ENCODE measurements at places on chromosomes 4 and X. TPM values are rescaled to one million over a fixed set of nuclear protein-coding genes. Genes with fewer than 3 reads are reported as not detected.

STS gene
- 1.2 TPM for total RNA-seq

ZCCHC12 gene
- 0.16 TPM for total RNA-seq

TCEAL9 gene
- total RNA-seq = 10.4 TPM

PCYT1B gene
- 0.74 TPM for total RNA-seq

MYOZ2 gene
- total RNA-seq = not detected

- no peaks in the 10 kb centered on the region for H3K4me1 ChIP-seq
- H3K27ac ChIP-seq = no peak overlapping the region
- DNase-seq = no peak
- no peaks in the 10 kb centered on the region for H3K27me3 ChIP-seq
Observed at GRCh38 chrX:53155512-53156206, 61.7 kb downstream of the KANTR start.

DNA sequence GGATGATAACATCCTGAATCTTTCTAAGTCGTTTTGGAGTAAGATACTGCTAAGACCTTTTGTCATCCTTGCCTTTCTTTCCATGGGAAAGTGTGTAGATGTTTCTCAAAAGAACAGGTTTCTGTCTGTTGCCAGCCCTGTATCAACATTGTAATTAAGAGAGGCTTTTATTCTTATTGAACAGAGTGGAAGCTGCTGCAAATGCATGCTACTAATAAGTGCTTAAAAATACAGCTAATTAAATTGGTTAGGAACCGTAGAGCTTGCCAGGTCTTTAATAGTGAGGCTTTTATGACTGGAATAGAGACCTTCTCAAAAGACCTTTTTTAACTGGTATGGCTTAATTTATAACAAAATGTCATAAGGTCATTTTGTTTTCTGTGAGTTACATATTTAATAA is 34.4 kb downstream of the INTU start:
- DNase-seq = no peak
- no peak overlapping the region for H3K27ac ChIP-seq
- H3K27me3 ChIP-seq = no peaks in the 10 kb centered on the region
- no peak overlapping the region for H3K4me3 ChIP-seq

DNA sequence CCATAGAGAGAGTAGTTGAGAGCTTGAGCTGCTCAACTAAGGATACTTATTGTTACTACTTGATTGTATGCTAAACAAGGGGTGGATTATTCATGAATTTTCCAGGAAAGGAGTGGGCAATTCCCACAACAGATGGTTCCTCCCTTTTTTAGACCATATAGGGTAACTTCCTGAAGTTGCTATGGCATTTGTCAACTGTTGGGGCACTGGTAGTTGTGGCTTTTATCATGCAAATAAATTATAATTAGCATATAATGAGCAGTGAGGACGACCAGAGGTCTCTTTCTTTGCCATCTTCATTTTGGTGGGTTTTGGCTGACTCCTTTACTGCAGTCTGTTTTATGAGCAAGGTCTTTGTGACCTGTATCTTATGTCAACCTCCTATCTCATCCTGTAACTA is 1403.5 kb upstream of the PABPC4L start:
- DNase-seq = no peak
- no peak overlapping the region for H3K27ac ChIP-seq
- no peak overlapping the region for H3K4me3 ChIP-seq
- H3K27me3 ChIP-seq = no peaks in the 10 kb centered on the region
- H3K36me3 ChIP-seq = no peaks in the 10 kb centered on the region
- no peaks in the 10 kb centered on the region for H3K4me1 ChIP-seq

GRCh38 chr4:79920163-79920853 is 152.7 kb downstream of the ANTXR2 start:
- H3K4me3 ChIP-seq = no peak overlapping the region
- peaks cover 5% of the 10 kb centered on the region for H3K4me1 ChIP-seq
- no peak for DNase-seq
- H3K27ac ChIP-seq = no peak overlapping the region
- H3K36me3 ChIP-seq = no peaks in the 10 kb centered on the region

GRCh38 chr4:141711211-141711610 is 74.8 kb downstream of the IL15 start:
- no peaks in the 10 kb centered on the region for H3K4me1 ChIP-seq
- no peaks in the 10 kb centered on the region for H3K36me3 ChIP-seq
- H3K27ac ChIP-seq = no peak overlapping the region
- DNase-seq = no peak
- no peaks in the 10 kb centered on the region for H3K27me3 ChIP-seq

- H3K4me3 ChIP-seq = no peak overlapping the region
- H3K36me3 ChIP-seq = no peaks in the 10 kb centered on the region
- no peak for DNase-seq
- peaks cover 1% of the 10 kb centered on the region for H3K4me1 ChIP-seq
Observed at GRCh38 chr4:142463206-142463605, 382.9 kb downstream of the INPP4B start.

GRCh38 chr4:15898902-15899301 is 39.6 kb downstream of the FGFBP1 start:
- H3K4me1 ChIP-seq = peaks cover under 1% of the 10 kb centered on the region
- no peak for DNase-seq
- no peaks in the 10 kb centered on the region for H3K36me3 ChIP-seq
- no peak overlapping the region for H3K4me3 ChIP-seq
- H3K27me3 ChIP-seq = peaks cover 37% of the 10 kb centered on the region

DNA sequence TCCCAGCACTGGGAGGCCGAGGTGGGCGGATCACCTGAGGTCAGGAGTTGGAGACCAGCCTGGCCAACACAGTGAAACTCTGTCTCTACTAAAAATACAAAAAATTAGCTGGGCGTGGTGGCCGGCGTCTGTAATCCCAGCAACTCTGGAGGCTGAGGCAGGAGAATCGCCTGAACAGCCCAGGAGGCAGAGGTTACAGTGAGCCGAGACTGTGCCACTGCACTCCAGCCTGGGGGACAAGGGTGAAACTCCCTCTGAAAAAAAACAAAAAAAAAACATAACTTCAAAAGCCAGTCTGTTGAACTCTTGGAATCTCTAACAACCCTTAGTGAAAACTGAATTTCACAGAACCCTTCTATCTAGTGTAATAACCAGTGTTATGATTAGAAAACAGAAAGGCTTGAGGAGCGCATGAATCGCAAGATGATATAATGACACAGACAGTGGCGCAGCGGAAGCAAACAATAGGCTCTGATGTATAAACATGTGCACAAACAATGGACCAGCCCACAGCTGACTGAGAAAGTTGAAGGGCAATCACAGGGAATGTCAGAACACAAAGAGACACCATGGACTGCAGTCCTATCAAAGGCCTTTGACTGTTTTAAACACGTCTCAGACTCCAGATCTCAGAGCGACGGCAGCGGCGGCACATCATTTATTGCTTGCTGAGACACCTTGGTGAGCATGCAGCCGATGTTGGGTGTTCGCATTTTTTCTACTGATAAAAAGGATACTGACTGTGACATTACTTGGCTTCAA is 81.6 kb downstream of the NSUN7 start:
- no peak overlapping the region for H3K4me3 ChIP-seq
- DNase-seq = no peak
- no peaks in the 10 kb centered on the region for H3K4me1 ChIP-seq
- H3K27me3 ChIP-seq = peaks cover 3% of the 10 kb centered on the region
- H3K36me3 ChIP-seq = peaks cover 2% of the 10 kb centered on the region

- no peak overlapping the region for H3K4me3 ChIP-seq
- DNase-seq = no peak
- H3K27ac ChIP-seq = no peak overlapping the region
- H3K36me3 ChIP-seq = peaks cover 26% of the 10 kb centered on the region
- H3K4me1 ChIP-seq = peaks cover 4% of the 10 kb centered on the region
Observed at GRCh38 chr4:69748173-69748572, 12.2 kb downstream of the SULT1B1 start.

DNA sequence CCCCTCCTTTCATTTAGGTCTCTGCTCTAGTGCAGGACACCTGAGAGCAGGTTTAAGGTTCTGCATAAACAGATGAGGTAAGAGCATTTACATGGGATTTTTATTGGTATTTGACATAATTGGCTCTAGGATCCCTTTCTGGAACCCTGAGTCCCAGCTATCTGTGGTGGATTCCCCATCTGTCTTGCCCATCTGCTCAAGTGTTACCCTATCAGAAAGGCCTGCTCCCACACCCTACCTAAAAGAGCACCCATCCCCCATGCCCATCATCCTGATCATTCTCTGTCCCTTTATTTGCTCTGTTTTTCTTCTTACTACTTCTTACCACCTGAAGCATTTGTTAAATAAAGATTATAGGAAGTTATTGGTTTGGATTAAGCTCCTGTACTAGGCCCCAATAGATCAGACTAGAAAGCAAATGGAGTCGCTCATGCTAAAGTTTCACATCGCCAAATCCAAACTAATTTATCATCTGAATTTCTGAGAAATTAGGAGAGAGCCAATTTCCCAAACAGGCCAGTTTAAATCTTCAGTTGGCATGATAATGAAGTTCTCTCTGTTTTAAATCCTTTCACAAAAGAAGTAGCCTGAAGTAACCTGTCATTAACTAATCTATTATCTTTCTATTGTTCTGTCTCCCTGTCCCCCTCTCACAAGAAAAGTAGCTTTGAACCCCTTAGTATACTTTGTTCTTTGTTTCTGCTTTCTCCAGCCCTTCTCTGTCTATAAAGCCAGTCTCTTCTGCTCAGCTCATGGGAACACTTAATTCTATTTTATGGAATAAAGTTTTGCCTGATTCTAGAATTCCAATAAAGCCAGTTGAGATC is 178.6 kb downstream of the ZNF674 start:
- no peak overlapping the region for H3K4me3 ChIP-seq
- no peak for DNase-seq
- no peak overlapping the region for H3K27ac ChIP-seq

DNA sequence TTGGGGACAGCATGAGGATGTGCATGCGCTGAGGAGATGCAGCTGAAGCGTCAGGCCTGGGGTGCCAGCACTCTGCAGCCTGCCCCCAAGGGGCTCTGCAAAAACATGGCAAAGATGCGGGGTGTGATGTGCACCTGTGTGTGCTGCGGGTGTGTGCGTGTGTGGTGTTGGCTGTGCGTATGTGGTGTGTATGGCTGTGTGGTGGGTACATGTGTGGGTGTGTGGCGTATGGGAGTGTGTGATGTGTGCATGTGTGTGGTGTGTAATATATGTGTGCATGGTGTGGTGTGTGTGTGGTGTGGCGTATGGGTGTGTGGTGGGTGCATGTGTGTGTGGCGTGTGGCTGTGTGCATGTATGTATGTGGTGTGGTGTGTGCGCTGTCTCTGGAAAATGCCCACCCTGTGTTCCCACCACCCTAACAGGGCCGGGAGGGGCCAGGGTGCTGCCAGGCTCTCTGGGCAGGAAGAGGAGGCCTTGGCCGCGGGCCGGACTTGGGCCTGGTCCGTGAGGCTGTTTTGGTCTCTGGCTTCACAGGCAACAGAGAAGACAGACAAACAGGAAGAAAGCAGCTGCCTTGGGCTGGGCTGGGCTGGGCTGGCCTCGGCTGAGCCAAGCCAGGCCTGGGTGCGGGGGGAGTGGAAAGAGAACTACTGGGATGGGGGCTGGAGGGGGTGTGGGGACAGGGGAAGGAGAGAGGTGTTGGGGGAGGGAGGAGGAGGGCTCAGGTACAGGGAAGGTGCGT is 1.1 kb upstream of the AVPR2 start:
- H3K4me1 ChIP-seq = peaks cover 29% of the 10 kb centered on the region
- DNase-seq = no peak
- H3K27me3 ChIP-seq = no peaks in the 10 kb centered on the region
- peak overlapping the region; percentile 70 for H3K27ac ChIP-seq
- H3K4me3 ChIP-seq = no peak overlapping the region
- H3K36me3 ChIP-seq = no peaks in the 10 kb centered on the region

GRCh38 chrX:143854006-143854405 is 29.9 kb upstream of the UBE2NL start:
- no peak overlapping the region for H3K27ac ChIP-seq

DNA sequence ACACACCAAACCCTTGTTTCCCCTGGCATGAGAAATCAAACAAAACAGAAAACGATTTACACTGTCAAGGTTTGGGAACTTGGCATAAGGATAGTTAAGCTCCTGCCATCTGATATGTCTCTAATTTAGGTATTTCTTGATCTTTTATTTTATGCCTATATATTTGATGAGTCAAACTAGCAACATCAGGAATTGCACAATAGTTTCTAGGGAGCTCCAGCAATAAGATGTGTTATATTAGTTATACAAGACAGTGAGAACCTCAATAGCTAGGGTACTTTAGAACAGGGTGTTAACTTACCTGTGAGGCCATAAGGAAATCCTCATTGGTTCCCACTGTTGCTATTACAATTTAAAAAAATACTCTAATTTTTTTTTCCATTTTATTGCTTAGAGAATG is 474.2 kb downstream of the GBA3 start:
- H3K27ac ChIP-seq = no peak overlapping the region
- no peak for DNase-seq
- H3K4me3 ChIP-seq = no peak overlapping the region
- H3K4me1 ChIP-seq = no peaks in the 10 kb centered on the region

- no peaks in the 10 kb centered on the region for H3K4me1 ChIP-seq
- H3K4me3 ChIP-seq = no peak overlapping the region
- H3K27me3 ChIP-seq = peaks cover 4% of the 10 kb centered on the region
- no peak for DNase-seq
Observed at GRCh38 chr4:25013756-25014661, 16.7 kb downstream of the LGI2 start.

GRCh38 chr4:69689599-69689998 is 36.6 kb upstream of the UGT2A1 start:
- peaks cover 3% of the 10 kb centered on the region for H3K4me1 ChIP-seq
- no peak overlapping the region for H3K4me3 ChIP-seq
- H3K36me3 ChIP-seq = no peaks in the 10 kb centered on the region

DNA sequence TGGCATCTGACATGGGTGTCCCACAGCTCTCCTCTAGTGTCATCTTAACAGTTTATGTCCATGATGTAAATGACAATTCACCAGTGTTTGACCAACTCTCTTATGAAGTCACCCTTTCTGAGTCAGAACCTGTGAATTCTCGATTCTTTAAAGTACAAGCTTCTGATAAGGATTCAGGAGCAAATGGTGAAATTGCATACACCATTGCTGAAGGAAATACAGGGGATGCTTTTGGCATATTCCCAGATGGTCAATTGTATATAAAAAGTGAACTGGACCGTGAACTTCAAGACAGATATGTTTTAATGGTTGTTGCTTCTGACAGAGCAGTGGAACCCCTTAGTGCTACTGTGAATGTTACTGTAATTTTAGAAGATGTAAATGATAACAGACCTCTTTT is 4.6 kb downstream of the FAT4 start:
- no peak for DNase-seq
- peaks cover 53% of the 10 kb centered on the region for H3K27me3 ChIP-seq
- no peak overlapping the region for H3K4me3 ChIP-seq
- H3K4me1 ChIP-seq = peaks cover 26% of the 10 kb centered on the region
- H3K36me3 ChIP-seq = no peaks in the 10 kb centered on the region
- no peak overlapping the region for H3K27ac ChIP-seq

DNA sequence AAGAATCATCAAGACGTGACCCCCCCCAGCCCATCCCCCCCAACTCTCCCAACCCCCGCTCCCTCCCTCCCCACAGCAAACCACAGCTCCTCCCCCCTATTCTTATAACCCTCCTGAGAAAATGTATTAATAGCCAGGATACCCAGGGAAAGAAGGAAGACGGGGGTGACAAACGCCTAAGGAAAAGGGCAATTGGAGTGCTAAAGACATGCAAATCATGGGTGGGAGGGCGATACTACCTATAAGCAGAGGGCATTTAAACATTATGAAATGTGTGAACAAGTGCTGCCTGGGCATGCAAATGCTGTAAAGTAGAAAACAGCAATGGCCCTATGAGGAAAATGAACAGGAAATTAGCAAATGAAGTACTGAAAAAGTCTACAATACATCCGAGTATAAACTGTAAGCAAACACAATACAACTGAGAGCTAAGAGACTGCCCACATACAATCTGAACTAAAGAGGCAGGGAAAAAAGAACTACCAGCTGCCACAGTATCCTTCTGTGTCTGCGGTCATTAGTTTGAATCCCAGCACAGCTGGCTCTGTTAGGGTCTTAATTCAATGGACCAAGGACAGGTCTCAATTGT is 2.4 kb downstream of the CXXC4 start:
- peak overlapping the region; percentile 70 for H3K4me3 ChIP-seq
- peaks cover 92% of the 10 kb centered on the region for H3K27me3 ChIP-seq
- peaks cover 3% of the 10 kb centered on the region for H3K36me3 ChIP-seq
- H3K27ac ChIP-seq = no peak overlapping the region

Data from activated naive CD8-positive, alpha-beta T cell treated with anti-CD3 and anti-CD28 coated beads for 36 hours (primary cell).